ENCODE measurements at places on chromosomes 16 and 17.

- no peak for DNase-seq
Measured at GRCh38 chr16:8847145-8847544, 21.7 kb downstream of the CARHSP1 start.

DNA sequence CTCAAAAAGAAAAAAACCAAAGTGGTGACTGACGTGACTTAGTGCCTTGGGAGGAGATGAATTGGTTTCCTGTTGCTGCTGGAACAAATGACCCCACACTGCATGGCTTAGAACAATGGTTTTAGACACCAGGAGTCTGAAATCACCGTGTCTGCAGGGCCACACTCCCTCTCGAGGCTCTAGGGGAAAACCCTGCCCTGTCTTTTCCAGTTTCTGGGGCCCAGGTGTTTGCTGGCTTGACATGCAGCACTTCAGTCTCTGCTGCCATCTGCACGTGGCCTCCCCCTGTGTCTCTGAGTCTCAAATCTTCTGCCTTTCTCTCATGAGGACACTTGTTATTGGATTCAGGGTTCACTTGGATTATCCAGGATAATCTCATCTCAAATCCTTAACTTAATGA, 323.8 kb upstream of the TNRC6C start:
- no peak for DNase-seq

- DNase-seq = no peak
Measured at GRCh38 chr17:29149431-29150064, 30.6 kb downstream of the MYO18A start.

GRCh38 chr17:77161953-77162352, 21.2 kb downstream of the SEC14L1 start:
- DNase-seq = no peak

Data from stimulated activated CD8-positive, alpha-beta memory T cell treated with anti-CD3 and anti-CD28 coated beads, Interleukin-12 subunit alpha, Interleukin-12 subunit beta, amount 100 ng/mL, for 4 hours (primary cell).